ENCODE measurements at places on chromosomes 12 and 14.

- DNase-seq, result peak; percentile 72
Measured at GRCh38 chr14:105026802-105027563, 6.1 kb upstream of the CDCA4 start.

DNA sequence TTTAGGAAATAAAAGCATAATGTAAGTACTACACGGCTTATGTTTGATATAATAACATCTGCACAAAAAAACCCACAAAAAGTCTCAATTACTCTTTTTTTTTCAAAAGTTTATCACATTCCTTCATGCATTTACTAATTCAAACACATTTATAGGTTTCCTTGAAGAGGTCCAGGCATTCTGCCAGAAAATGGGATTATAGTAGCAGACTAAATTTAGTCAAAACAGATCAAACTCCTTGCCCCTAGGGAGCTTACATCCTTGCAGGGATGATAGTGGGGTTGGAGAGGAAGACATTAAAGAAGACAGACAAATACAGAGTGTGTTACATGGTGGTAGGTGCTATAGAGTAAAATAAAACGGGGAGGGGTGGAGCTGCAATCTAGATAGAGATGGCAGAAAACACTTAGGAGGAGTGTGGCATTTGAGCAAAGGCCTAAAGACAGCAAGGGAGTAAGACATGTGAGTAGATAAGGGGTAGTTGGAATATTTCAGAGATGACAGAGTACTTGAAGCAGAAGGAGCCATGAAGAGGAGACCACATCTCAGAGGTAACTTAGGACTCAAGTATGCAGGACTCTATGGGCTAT, 266.9 kb downstream of the PPFIA2 start:
- no peak for DNase-seq

- DNase-seq, result peak; percentile 85
Measured at GRCh38 chr14:61894452-61895077, 132.3 kb downstream of the SNAPC1 start.

- peak; percentile 90 for DNase-seq
Measured at GRCh38 chr14:60654334-60654821, 5.1 kb upstream of the SIX1 start.

DNA sequence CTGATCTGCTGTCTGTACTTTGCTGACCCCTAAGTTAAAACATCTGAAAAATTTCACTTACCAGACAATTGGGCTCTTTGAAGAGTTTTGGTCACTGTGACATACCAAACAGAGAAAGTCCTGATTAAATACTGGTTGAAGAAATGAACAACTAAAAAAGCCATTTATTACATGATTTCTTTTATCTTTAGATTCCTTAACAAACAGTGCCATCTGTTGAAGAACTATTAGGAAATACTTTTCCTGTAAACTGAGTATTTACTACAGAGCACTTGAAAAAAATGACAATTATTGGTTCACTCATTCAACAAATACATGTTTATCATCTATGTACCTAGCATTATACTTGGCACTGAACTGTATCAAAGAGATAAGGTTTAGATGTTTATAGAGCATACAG, 6.5 kb upstream of the WASHC4 start:
- DNase-seq, result no peak

- DNase-seq, result no peak
Measured at GRCh38 chr14:23863836-23864235, 89.7 kb upstream of the DHRS4 start.

GRCh38 chr12:106897981-106898901, 57.5 kb upstream of the TMEM263 start:
- peak; percentile 44 for DNase-seq

GRCh38 chr12:84648425-84648824, 264.2 kb downstream of the SLC6A15 start:
- no peak for DNase-seq

DNA sequence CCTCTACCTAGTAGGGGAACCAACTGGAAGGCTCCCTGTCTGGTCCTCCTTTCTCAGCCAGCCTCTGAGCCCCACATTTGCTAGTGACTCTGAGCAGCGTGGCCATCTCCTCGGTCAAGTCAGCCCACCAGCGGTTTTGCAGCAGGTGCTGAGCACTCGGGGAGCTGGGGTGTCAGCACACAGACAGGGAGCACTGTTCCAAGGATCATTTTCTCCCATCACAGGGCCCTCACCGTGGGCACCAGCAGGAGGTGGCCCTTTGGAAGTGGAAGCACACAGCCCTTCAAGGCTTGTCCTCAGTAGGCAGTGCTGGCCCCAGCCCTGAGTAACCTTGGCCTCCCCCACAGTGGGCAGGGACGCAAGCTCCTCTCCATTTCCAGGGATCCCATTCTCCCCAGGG, 24.1 kb upstream of the EML1 start:
- no peak for DNase-seq

- peak; percentile 34 for DNase-seq
Measured at GRCh38 chr12:131082290-131083194, 128.8 kb downstream of the ADGRD1 start.

- DNase-seq, result no peak
Measured at GRCh38 chr14:69392481-69392880, 5.6 kb downstream of the ERH start.

GRCh38 chr14:65549429-65549828, 136.9 kb downstream of the FUT8 start:
- DNase-seq, result no peak

DNA sequence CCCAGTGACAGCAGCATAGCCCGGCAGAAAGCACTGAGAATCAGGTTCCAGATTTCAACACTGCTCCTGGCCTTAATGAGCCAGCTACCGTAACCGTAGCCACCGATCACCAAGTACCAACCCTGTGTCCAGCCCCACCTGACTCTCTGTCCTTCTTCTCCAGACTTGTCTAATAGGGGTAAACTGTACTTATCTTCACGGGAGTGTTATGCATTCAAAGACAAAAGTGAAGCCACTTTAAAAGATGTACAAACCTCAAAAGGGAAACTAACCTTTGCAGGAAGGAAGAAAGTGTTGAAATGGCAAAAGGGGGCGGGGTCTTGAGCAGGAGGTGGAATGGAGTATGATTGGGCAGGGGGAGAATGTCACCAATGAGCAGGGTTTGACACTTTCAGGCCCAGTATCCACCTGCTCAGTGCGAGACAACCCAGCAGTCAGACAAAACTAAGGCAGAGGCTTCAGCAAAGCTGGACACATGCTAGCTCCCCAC, 226.1 kb downstream of the CHST11 start:
- no peak for DNase-seq

DNA sequence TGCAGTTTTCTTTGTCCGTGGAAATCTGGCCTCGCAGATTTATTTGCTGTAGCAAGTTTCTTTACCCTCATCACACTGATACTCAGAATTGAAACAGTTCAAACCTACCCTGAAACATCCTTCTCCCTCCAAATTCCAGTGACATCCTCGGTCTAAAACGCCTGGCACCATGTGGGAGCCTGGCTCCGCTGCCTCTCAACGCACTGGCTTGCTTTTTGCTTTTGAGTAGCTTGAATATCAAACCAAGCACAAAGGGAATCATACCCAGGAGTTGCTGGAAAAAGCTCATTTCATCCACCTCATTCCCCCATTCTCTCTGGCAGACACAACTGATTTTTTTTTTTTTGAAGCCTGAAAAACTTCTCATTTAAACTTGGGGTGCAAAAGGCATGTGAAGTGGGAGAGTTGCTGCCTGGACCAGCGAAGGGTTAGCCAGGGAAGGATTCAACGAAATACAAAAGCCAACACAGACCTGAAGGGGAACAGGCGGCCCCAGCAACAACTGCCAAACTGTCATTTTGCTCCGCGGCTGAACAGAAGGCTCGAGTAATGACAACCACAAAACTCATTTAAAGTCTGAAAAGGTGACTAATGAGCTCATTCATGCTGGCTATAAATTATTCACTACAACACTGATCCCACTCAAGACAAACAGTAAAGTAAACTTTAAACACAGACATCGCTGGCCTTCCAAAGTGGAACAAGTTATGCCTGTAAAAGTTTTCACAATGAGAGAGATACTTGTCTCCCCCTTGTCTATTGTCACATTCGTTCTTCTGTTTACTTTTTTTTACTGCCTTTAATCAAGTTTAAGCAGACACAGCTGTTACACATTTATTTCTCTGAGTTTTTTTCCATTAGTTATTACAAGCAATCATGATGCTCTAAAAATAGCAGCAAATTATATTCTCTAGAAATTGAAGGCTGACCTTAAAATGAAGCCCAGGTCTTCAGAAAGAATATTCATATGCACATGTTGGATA, 12.5 kb upstream of the FOXN3 start:
- no peak for DNase-seq

DNA sequence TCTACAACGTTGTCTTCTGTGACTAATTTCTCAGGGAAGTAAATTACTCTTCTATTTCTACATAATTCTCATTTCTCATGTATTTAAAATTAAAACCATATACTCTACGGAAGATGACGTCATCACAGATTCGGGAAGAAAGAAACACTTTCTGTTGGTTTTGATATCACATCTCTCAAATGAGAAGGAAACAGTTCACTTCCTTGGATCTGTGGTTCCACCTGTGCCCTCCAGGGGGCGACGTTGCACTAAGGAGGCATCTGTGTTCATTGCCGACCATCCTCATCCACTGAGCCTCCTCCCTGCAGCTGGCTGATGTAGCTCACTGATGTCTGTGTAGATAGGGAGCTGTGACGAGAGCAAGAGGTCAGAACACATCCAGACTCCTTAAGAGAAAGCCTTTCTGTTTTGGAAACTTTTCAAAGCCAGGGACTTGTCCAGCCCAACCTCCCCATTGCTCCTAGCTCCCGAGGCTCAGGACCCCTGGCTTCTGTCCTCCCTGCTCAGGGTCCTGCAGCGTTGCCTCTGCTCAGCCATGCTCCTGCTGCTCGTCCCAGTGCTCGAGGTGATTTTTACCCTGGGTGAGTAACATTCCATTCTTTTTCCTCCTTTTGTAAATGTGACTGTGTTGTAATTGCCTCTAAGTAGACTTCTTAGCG, 172.7 kb upstream of the OR4E1 start:
- DNase-seq, result no peak

DNA sequence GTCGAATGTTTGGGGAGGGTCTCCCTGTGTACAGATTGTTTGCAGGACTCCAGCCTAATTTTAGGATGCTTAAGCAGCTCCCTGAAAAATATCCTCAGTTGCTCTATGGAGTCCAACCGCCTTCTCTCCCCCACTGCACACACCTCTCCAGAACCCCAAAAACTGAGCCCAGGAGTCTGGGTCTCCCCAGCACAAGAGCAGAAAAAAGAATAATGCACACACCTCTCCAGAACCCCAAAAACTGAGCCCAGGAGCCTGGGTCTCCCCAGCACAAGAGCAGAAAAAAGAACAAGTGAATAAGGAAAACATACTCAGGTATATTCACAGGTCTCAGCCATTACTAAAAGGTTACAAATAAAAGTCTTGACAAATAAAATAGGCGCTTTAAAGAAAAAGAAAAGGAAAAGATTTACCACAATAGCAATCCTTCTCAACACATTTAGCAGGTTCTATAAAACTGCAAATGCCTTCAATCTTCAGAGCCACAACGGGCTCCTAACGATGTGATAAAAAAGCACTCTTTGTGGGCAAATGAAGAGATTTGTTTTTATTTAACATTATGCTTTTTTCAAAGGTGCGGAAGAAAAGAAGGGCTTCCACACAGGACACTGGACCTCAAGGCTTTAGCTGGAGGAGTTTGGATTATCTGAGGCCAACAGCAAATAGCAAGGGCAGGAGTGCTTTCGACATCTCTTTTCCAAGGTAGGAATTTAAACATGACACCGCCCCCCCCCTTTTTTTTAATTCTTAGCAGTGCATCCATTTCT, 8.2 kb downstream of the BCL11B start:
- DNase-seq, result peak; percentile 76

GRCh38 chr14:33568935-33569579, 381.8 kb downstream of the EGLN3 start:
- DNase-seq, result no peak

DNA sequence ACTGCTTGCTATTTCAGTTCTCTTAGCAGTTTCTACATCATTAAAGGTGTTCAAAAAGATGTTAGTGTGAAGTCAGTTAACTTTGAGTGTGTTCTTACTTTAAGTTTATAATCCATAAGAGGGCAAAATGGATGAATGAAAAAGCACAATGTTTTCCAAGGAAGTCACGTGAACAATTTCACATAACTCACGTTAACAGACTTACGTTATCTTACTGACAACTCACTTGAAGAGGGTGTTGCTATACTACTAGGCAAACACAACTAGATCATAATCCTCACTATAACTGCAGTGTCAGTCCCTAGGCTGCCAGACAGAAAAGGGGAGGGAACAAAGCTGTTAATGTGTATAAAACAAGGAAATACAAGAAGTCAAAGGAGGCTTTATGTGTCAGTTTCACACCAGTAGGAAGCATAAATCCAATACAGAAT, 6.4 kb downstream of the SLC2A13 start:
- peak; percentile 63 for DNase-seq

GRCh38 chr14:22479776-22480464, 109.1 kb downstream of the DAD1 start:
- no peak for DNase-seq

DNA sequence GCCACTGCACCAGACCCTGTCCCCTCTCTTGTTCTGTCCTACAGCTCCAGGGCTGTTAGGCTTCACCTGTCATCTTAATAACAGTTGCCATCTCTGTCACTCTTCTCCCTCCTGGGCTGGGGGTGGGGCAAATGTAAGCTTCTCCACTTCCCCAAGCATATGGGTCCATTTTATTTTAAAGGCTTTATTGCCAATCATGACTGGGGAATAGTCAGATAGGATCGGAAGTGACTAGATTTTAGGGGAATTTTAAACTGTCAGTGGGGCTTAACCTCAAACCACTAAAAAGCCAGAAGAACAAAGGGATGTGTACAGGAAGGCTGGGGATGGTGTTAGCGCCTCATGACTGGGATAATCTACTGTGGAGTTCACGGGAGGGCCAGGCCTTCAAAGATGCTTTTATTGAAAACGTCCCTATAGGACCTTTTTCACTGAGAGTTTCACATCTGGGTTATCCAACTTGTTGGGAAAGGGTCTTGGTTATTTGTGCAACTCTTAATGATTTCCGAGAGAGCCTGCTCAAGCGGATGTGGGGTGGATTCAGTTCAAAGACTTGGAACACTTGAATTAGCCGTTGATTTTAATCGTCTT, 41.6 kb downstream of the CHST11 start:
- peak; percentile 25 for DNase-seq

- DNase-seq, result peak; percentile 72
Measured at GRCh38 chr12:123655420-123655819, 15.5 kb upstream of the TCTN2 start.

- no peak for DNase-seq
Measured at GRCh38 chr12:121352682-121353018, 439 bp upstream of the ANAPC5 start.

GRCh38 chr12:25715102-25715501, 162.0 kb upstream of the LMNTD1 start:
- DNase-seq, result no peak

All from osteoblast (primary cell).